Foreskin keratinocyte (primary cell): ENCODE measurements at places on chromosomes 7 and 10. TPM values are rescaled to one million over a fixed set of nuclear protein-coding genes. Genes with fewer than 3 reads are reported as not detected.

DNA sequence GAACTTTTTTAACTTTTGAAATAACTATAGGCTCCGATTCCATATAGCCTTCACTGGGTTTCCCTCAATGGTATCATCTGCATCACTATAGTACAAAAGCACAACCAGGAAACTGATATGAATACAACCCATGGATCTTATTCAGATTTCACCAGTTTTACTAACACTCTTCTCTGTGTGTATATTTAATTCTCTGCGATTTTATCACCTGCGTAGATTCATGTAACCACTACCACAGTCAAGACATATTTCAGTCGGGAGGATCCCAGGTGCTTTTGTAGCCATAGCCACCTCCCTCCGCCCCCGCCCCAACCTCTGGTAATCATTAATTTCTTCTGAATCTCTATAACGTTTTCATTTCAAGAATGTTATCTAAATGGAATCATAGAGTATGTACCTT is 82.8 kb upstream of the C7orf33 start:
- no peak for DNase-seq

DNA sequence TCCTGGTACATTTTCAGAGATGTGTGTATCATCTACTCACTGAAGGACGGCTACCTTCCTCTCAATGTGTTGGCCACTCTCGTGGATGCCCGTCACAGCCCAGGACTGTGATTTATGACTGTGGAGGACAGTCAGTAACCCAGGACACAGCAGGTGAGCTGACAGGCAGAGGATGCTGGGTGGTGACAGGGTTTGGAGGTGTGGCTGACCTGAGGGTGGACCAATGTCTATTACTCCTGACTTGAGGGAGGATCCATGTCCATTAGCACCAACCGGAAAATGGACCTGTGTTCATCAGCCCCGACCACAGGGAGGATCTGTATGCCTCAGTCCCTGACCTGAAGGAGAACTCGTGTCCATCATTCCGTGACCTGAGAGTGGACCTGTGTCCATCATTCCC is 96.1 kb downstream of the ADCY1 start:
- DNase-seq, result no peak

DNA sequence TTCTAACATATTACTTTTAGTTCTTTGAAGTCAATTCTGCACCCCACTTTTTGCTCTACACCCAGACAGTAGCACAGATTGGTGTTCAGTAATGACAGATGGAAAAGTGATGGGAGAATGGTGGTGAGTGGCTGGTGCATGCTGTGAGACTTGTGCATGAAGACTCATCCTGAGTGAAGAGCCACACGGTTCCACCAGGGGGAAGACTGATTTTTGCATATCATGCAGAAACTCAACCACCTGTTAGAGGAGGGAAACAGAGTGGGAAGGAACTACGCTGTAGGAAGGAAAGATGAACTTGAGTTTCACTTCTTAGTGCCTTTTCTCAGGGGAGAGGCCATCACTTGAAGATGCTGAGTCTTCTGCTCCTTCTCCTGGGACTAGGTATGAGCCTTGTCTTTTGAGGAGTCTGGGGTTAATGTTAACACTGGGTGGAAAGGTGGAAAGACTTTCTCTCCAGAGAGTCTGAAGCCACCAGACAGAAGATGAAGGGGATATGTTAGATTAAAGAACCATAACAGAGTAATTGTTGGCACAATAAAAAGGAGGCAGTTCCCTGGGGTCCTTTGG is 9.3 kb upstream of the PRSS1 start:
- no peak for DNase-seq

EPHA1 gene
- polyA plus RNA-seq, result 20.1 and 22.3 TPM in 2 replicates

ACHE gene
- polyA plus RNA-seq, result 0.13 and 0.19 TPM in 2 replicates

ZNF680 gene
- polyA plus RNA-seq, result 1.4 and 1.9 TPM in 2 replicates

NKX2-3 gene
- polyA plus RNA-seq, result not detected in 2 replicates

OR13A1 gene
- not detected in 2 replicates for polyA plus RNA-seq

SEMA3A gene
- 0.66 and 1.0 TPM in 2 replicates for polyA plus RNA-seq
